ENCODE measurements at places on chromosomes 6 and 20. TPM values are rescaled to one million over a fixed set of nuclear protein-coding genes. Genes with fewer than 3 reads are reported as not detected.
A peak's percentile ranks its signal among the peaks of the same experiment; 100 is the strongest.

UBE2V1 gene
- polyA plus RNA-seq = 73.0 TPM

DNA sequence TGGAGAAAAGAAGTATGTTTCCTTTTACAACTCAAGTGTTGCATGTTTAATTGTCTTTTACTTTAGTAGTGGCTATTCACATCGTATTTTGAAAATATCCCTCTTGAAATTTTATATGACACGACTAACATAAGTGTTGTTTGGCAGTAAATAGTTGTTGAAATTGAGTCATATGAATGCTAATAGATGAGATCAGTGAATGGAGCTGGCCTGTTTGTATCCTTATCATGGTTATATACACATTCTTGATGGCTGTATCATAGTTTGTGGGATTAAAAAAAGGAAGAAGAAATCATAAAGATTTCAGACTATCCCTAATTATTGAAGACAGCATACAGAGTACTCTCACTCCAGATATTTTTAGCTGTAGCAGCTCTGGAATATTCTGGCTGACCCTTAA, 8.2 kb upstream of the RAE1 start:
- DNase-seq = no peak
- H3K27ac ChIP-seq = no peak overlapping the region
- no peaks in the 10 kb centered on the region for H3K4me1 ChIP-seq
- no peaks in the 10 kb centered on the region for H3K27me3 ChIP-seq

EYS gene
- not detected for polyA plus RNA-seq

TFAP2A gene
- polyA plus RNA-seq = 0.30 TPM

- no peak for DNase-seq
- no peak overlapping the region for H3K4me3 ChIP-seq
- H3K36me3 ChIP-seq = no peaks in the 10 kb centered on the region
- no peaks in the 10 kb centered on the region for H3K4me1 ChIP-seq
- H3K27ac ChIP-seq = no peak overlapping the region
Measured at GRCh38 chr6:146595972-146596731, 2.6 kb upstream of the ADGB start.

DNA sequence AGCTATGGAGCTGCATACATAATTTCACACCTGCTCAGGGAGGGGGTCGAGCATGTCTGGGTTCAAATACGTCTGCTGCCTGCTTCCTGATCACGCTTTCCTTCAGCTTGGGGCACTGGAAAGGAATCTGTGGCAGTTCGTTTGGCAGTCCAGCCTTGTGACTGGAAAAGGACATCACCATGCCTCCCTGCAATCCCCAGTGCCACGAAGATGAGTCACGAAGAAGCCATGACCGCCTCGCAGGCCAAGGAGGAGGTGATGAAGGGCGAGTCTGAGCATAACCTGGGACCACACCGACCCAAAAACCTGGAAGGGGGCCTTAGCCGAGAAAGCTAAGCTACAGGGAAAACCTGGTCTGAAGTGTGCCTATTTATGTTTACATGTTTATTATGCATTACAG, 13.1 kb downstream of the JAG1 start:
- peaks cover 81% of the 10 kb centered on the region for H3K36me3 ChIP-seq
- H3K4me1 ChIP-seq = peaks cover 17% of the 10 kb centered on the region
- DNase-seq = no peak
- peak overlapping the region; percentile 6 for H3K27ac ChIP-seq
